Aorta (tissue), 5 donors: ENCODE measurements at places on chromosomes 12 and 14. TPM values are rescaled to one million over a fixed set of nuclear protein-coding genes. Genes with fewer than 3 reads are reported as not detected.

The RPL10L gene
- total RNA-seq: not detected

DNA sequence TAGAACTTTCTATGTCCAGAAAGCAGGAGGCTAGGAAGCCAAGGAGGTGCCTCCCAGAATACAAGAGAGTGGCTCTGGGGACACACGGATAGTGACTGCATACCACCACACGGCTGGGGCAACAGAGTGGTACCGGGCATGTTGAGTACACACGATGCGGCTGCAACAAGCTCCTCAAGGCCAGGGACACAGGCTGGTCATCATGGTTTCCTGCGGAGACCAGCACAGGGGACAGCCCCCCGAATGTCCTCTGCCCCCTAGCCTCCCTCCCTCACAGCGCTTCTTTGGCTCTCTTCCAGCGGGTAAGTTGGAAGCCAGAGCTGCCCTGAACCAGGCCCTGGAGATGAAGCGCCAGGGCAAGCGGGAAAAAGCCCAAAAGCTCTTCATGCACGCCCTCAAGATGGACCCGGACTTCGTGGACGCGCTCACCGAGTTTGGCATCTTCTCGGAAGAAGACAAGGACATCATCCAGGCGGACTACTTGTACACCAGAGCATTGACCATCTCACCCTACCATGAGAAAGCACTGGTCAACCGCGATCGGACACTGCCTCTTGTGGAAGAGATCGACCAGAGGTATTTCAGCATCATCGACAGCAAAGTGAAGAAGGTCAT is 3.1 kb downstream of the FICD start:
- H3K36me3 ChIP-seq: no peaks in the 10 kb centered on the region
- H3K27me3 ChIP-seq: no peaks in the 10 kb centered on the region
- H3K4me3 ChIP-seq: no peak overlapping the region
- H3K4me1 ChIP-seq: no peaks in the 10 kb centered on the region

DNA sequence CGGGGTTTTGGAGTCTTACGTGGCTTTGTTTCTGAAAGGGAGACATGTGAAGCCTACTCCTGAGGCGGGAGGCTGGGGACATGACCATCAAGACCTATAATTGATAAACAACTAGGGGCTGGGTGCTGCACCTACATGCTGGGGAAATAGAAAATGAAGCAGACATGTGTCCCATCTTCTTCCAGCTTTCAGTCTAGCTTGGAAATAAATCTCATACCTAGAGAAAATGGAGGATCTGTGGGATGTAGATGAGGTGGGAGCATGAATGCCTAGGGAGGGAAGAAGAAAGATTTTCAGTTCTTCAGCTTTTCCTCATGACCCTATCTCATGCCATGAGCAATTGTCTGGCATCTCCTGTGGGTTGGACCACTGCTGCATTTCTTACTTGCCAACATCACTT is 22.1 kb downstream of the EMP1 start:
- DNase-seq: no peak
- H3K36me3 ChIP-seq: no peaks in the 10 kb centered on the region

- no peak overlapping the region for H3K4me3 ChIP-seq
- H3K36me3 ChIP-seq: no peaks in the 10 kb centered on the region
- no peak overlapping the region for H3K27ac ChIP-seq
- H3K27me3 ChIP-seq: no peaks in the 10 kb centered on the region
Measured at GRCh38 chr12:75613981-75614380, 102.6 kb upstream of the KRR1 start.
